Osteoblast (primary cell): ENCODE measurements at places on chromosomes 2 and 18. TPM values are rescaled to one million over a fixed set of nuclear protein-coding genes. Genes with fewer than 3 reads are reported as not detected.

GRCh38 chr2:120323214-120323613 lies 22.7 kb upstream of the INHBB start:
- peak; percentile 95 for DNase-seq

The C2orf80 gene
- total RNA-seq, result not detected in 2 replicates

GRCh38 chr2:15643791-15644585 lies 52.3 kb downstream of the DDX1 start:
- no peak for DNase-seq

DNA sequence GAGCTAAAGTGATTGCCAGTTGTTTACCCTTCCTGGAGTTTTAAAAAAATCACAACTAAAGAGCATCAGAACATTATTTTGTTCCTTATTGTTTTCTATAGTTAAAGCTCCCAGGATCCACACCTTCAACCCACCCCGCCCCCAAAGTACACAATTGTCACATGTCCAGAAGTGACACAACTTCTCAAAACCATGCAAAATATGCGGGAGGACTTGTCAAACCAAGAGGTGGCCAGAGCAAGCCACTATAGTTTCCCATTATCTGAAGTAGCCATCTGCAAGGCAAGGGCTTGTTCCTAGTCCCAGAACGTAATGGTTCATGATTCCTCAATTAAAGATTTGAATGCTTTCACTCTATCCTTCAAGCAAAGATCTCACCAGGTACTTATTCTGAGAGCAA lies 9.9 kb upstream of the INO80C start:
- no peak for DNase-seq

DNA sequence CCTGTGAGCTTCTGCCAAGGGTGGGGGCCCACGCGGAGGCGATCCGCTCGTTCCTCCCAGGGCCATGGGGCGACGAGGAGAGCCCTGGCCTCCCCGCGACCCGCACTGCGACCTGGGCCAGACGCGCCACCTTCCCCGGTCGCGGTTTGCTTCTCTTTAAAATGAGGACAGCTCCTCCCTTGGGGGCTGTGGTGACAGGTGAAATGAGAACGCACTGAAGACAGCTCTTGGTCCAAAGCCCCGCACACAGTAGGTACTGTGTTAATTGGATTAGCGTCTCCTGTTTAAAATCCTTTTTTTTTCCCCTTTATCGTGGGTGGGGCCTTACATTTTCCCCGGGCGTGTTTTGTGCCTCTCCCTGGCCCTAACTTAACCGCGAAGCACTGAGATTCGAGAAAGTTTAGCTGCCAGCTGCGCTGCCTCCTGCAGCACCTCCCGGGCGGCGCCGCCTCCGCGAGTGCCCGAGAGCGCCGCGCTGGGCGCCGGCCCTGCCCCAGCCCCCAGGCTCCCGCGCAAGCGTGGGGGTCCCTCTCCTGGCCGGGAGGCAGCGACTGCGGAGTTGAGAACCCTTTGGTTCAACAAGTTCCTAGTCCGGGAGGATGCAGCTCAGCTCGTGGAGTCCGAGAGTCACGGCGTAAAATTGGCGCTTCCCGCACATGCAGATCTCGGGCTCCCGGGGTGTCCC lies 1.1 kb downstream of the HPCAL1 start:
- DNase-seq, result peak; percentile 95

DNA sequence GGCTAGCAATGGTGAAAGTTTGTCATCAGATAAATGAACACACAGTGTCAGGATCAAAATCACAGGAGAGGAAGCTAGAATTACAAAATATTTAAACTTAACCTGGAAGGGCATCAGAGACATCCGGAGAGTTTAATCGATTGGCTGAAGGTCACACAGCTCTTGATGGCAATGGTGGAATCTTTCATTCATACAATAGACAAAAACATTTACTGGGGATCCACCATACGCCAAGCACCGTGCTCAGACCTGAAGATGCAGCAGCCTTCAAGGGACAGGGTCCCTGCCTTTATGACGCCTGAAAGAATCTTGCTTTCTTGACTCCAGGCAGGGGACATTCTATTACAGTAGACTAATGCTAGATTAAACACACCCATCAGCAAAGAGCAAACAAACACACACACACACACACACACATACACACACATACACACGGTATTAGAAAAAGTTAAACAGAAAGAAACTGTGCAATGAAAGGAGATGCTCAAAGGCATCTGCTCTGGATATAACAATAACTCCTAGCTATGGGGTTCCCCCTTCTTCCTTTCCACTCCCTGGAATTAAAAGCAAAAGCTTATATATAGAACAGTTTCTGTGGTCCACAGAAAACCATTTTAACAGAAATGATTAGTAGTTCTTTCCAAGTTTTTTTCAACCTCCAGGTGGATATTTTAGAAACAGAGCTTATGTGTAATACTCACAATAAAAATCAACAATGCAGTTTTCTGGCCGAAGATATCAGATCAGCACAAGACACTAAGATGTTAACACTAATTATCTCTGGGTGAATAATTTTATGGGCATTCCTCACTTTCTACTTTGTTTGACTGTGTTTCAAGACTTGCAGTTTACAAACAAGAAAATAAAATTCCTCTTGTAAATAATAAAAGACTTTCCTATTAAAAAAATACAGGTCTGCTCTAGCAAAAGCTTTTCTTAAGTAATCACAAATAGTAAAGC lies 151.7 kb downstream of the ANKRD44 start:
- no peak for DNase-seq

The SLC9A4 gene
- total RNA-seq, result not detected in 2 replicates

DNA sequence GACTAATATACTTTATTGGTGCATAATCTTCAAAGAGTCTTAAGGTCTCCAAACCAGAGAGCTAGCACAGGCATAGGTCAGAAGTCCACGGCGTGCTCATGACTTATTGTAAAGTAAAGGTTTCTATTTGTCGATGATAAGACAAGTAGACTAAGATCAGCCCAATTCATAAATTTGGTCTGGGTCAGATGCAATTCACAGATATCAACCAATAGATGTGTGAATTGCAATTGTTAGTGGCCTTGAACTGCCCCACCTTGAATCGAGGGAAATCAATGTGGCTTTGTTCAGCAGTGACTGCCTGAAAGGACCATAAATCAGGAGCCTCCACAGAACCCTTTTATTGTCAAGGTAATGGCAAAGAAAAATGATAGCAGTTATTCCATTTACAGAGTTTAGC lies 39.1 kb upstream of the CPS1 start:
- no peak for DNase-seq

- DNase-seq, result no peak
These were observed 694.9 kb downstream of the BCL11A start for GRCh38 chr2:59858540-59858939.

The ELMOD3 gene
- total RNA-seq, result 20.9 and 22.1 TPM in 2 replicates

The SLC30A3 gene
- total RNA-seq, result under 0.01 and 0.88 TPM in 2 replicates

The FTCDNL1 gene
- total RNA-seq, result 4.7 and 5.0 TPM in 2 replicates

- no peak for DNase-seq
These were observed 16.6 kb downstream of the ADCY3 start for GRCh38 chr2:24903161-24904103.

- peak; percentile 93 for DNase-seq
These were observed 23.6 kb downstream of the ANKRD44 start for GRCh38 chr2:197286805-197287595.

DNA sequence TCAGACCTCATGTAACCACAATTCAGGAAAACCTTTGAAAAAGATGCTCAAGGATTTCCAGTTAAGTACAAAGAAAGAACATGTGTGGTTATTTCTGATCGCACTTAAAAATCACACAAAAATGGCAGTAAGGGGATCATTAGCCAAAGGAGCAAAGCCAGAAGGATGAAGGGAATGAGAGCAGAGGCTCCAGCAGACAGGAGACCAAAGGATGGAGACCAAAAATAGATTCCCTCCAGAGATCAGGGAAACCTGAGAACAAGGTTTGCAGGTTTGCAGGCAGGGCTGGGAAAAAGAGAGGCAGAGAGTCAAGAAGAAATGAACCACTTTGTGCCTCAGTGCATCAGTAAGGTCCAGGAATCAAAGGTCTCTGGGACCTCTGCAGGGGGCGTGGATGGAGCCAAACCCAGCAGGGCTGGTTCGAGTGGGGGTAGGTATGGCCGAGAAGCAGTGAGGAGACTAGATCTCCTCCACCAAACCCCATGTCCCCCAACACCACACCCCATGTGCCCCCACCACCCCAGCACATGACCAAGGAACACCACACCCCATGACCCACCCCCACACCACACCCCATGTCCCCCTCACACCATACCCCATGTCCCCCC lies 98.5 kb upstream of the GPC1 start:
- DNase-seq, result peak; percentile 59

DNA sequence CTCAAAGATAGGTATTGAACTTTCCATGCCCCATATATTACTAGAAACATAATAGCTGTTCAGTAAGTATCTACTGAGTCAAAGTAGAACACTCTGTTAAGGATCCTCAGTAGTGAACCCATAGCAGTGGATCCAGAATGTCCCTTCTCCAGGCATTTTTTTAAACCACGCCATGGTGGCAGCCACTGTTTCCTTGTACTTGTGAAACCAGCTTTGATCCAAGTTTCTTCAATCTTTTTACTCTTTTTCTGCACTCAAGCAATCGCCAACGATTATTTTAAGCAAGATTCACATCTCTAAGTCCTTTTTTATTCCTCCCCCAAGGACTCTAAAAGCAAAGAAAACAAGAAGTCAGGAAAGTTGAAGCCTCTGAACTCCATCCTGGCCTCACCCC lies 291.2 kb upstream of the SLC14A2 start:
- no peak for DNase-seq

- no peak for DNase-seq
These were observed 318.8 kb upstream of the RAB12 start for GRCh38 chr18:8290435-8290834.

DNA sequence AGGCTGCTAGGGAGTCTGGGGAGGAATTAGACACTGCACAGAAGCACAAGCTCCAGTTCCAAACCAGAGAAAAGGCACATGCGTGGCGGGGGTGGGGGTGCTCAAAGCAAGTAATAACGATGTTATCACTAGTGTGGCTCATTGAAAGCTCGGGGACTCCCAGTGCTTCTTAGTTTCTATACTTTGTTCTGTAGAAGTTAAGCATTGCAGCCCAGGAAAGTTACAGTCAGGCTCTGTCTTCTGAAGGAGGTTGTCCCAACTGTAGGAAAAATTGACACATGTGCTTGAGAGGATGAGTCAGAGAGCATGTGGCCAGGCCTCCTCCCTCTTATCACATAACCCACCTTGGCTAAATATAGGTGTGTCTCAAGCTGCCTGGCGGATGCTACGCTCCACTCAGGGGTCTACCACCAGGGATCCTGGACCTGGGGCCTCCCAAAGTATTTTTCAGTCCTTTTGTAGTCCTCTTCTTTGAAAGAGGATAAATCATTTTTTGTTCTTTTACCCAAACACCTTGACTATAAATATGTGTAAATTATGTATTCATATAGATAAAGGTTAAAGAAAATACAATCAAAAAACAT lies 3.8 kb downstream of the GALNT5 start:
- peak; percentile 72 for DNase-seq

DNA sequence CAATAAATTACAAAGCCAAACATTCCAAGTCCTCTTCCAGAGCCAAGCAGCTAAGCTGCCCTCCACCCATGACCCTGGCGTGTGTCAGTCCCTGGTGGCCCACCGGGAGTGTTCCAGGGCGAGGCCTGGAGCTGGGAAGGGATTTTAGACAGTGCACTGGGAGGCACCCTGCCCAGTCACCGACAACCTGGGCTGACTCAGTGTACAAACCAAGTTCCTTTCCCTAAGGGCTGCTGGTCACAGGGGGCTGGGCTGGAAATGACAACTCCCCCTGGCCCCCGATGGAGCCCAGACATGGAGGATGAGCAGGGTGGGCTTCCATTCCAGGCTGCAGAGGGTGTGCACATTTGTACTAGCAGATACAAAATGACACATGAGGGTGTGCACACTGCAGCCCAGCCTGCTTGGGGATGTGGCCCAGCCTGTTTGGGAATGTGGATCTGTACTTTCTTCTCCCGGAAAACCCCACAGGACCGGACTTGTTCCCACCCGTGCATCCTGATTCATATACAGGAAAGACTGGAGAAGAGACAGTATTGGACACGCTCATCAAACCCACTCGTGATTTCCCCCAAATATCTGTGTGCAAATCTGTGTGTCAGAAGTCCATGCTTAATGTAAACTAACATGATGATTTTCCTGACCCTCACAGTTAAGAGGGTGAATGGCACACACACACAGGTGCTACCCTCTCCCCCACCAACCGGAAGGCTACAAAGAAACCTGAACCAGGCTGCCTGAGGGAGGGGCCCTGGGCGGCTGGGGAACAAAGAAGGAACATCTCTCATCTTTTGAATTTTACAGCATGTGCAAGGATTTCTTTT lies 58.9 kb downstream of the NDUFA10 start:
- peak; percentile 74 for DNase-seq

DNA sequence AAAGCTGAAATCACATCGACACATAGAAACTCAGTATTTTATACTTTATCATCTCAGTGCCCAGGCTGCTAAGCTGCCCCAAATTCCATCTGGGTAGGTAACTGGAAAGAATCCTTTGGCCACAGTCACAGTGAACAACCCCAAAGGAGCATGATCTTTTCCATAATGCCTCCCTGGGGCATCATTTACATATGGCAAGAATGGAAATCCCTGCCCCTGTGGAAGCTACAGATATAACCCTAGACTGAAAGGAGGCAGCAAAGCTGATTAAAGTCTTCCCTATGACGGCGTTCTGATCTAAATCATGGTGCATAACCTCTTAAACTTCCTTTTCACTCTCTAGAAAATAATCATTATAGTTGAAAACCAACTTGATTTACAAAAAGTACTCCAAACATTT lies 41.5 kb downstream of the MAP3K19 start:
- no peak for DNase-seq

The ECEL1 gene
- total RNA-seq, result not detected in 2 replicates

DNA sequence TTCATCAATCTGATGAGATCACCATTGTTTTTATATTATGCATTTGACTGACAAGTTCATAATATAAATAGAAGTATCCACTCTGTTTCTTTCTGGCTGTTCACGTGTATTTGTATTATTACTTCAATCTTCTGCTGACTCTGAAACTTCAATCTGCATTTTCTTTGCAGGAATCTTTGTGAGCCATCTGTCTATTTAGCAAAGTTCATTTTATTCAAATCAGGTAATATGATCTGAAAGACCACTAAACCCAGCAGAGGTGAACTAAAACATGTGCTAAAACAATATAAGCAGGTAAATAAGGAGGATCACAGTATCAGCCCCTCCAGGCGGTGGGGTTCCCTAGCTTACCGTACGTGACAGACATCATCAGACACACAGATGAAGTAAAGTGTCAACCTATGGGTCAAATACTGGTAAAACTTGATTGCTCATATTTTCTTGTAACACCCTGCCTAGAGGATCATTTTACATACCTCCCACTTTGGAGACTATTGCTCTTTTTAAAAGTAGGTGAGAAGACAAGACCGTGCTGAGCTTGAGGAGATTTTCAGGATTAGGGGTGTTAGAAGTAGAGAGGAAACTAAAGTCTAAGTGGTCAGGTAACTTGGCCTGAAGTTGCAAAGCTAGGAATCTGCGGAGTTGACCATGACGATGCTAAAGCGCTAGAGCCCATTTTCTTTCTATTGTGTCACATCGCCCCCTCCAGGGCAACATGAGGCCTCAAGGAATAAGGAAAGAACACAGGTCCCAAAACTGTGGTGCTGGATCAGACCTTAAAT lies 9.0 kb downstream of the DTNB start:
- DNase-seq, result peak; percentile 88
